Kidney tubule cell (primary cell): ENCODE measurements at places on chromosomes 1 and 21.

- peak; percentile 90 for DNase-seq
These were observed 228.8 kb downstream of the COL11A1 start for GRCh38 chr1:102879439-102879993.

- DNase-seq, result no peak
These were observed 1.3 kb downstream of the GPR3 start for GRCh38 chr1:27393641-27394281.

DNA sequence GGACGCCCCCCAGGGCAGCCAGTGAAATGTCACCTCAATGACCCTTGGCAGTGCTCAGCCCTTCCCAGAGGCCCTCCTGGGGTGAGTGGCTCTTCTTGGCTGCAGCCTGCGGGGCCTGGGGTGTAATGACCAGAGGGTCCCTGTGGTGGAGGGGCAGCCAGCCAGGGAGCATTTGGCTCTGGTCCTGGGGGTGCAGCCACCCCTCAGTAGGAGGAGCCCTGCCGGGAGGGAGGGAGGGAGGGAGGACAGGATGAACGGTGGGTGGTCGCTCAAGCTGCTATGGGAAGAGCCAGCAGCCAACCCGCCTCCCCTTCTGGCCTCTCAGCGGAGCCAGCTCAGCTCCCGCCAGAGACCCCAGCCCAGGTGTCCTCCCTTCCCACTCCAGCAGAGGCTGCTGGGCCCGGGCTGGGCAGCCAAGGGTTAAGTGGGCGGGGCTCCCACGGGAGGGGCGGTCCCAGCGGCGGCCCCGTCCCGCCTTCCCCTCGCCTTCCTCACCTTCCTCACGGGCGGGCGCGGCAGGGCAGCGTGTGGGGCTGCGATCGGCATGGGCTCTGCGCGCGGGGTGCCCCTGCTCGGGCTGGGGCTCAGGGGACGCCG is 9.0 kb upstream of the PLCH2 start:
- no peak for DNase-seq

DNA sequence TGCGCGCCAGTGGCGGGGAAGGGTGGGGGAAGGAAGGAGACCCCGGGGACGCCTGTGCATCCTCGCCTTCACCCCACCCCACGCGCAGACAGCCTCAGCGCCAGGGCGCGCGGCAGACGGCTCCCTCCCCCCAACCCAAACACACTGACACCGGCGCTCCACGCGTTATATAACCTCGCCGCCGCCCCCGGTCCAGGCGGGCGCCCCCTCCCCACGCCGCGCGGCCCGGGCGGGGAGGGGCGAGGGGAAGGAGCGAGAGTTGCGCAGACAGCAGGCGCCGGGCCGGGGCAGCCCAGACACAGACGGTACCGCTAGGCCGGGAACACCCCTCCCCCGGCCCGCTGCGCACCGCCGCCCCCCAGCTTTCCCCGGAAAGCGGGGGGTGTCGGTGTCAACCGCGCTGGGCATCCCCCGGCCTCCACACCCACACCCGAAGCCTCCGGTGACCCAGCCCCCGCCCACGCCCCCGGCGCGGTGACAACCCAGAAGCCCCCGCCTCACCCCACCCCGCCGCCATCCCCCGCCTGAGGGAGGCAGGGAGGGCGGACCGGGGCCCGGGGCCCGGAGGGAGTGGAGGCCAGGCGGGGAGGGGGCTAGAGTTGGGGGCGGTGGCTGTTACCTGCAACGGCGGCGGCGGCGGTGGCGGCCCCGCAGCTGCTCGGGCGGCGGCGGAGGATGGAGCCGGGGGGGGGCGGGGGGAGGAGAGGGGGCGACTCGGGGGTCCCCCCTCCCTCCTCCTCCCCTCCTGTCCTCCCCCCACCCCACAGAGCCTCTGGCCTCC is 432 bp downstream of the AKT3 start:
- no peak for DNase-seq

- DNase-seq, result no peak
These were observed 884.4 kb downstream of the KCNT2 start for GRCh38 chr1:195723796-195724194.

- DNase-seq, result no peak
These were observed 36.7 kb upstream of the ACTRT2 start for GRCh38 chr1:2984399-2985061.

DNA sequence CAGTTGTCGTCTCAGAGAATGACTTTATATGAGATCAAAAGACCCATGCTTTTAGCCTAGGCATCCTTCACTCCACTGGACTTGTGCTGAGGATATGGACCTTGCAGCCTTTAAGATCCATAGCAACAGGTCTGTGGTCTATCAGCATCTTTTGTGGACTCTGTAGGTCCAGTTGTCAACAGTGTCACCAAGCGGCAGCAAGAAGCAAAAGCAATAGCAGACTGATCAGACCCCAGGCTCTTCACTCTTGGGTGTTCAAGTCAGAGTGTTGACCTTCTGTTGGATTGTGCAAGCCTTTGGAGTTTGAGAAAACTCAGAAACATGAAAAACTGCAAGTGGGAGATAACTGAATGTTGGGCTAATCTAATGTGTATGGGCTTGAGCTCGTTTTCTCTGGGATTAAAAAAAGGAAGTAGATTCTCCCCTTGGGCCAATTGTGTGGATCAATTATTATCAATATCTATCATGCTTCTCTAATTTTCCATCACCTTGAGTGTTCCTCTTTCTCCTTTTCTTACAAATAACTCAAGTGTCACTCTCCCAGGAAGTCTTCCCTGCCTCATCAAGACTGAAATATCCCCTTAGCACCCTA is 144.2 kb downstream of the LYPLAL1 start:
- DNase-seq, result no peak

GRCh38 chr1:67144696-67145095 is 9.9 kb upstream of the C1orf141 start:
- no peak for DNase-seq

DNA sequence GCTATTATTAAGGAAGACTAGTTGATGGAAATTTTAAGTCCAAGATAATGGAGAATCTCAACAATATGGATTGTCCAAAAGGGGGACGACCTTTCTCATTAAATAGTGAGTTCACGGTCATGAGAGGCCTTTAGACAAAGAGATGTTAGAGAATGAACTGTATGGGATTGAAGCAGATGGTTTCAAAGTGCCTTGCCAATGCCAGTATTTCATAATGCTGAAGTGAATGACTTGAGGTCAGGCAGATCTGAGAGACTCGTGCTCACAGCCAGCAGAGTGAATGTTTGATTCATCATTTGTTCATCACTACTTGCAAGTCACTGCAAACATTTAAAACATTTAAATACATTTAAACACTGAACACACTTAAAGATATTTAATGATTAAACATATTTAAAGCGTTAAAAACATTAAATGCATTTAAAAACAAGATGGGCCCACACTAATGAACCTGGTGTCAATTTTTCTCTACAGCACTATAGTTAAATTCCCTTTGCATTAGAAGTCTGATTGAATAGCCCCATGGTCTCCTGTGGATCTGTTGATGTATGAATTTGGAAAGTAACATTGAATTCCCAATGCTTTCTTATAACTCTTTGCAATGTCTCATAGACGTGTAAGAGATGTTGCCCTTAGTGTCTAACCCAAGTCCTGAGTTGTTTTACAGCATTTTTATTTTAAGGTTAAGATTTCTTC is 80.7 kb downstream of the TGFB2 start:
- peak; percentile 57 for DNase-seq

GRCh38 chr1:77271852-77272580 is 9.8 kb upstream of the AK5 start:
- DNase-seq, result peak; percentile 73

- DNase-seq, result peak; percentile 85
These were observed 31.7 kb downstream of the IFNGR2 start for GRCh38 chr21:33434770-33435360.

GRCh38 chr1:94438692-94439276 is 20.6 kb downstream of the ABCD3 start:
- DNase-seq, result no peak

- DNase-seq, result no peak
These were observed 228.4 kb downstream of the PTGER3 start for GRCh38 chr1:70819231-70819630.

- no peak for DNase-seq
These were observed 33.5 kb downstream of the XKR8 start for GRCh38 chr1:27993241-27993640.

GRCh38 chr1:29669912-29670311 is 433.6 kb downstream of the PTPRU start:
- DNase-seq, result no peak

- peak; percentile 60 for DNase-seq
These were observed 71.0 kb upstream of the CSF3R start for GRCh38 chr1:36553591-36554322.

DNA sequence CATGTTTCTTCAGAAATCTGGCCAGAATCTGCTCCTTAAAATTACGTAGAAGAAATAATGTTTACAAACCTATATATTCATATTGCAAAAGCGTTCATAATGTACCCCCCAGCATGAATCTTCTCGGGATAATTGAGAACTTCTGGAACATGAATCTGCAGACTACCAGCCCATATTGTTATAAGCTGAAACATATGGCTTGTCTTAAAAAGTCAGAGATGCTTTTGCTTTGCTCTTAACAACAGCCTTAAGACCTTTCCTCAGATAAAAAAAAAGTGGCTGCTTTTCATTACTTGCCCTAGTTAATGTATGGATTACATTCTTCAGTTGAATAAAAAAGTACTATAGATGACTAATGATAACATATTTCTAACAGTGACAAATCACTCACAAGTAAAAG is 15.0 kb upstream of the ZZZ3 start:
- DNase-seq, result no peak

DNA sequence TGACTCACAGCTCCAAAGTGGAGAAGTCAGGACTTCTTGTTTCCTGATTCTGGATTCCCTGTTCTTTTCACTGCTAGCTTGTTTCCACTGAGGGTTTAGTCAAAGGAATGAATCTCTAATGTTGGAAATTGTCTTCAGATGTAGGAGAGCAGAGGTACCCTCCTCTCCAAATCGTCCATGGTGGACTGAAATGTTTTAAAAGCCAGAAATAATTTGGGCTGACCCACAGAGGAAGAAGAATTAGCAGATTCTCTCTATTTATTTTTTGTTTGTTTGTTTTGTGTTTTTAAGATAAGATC is 30.4 kb downstream of the GPA33 start:
- no peak for DNase-seq

GRCh38 chr1:195594773-195595172 is 1013.5 kb downstream of the KCNT2 start:
- DNase-seq, result no peak

DNA sequence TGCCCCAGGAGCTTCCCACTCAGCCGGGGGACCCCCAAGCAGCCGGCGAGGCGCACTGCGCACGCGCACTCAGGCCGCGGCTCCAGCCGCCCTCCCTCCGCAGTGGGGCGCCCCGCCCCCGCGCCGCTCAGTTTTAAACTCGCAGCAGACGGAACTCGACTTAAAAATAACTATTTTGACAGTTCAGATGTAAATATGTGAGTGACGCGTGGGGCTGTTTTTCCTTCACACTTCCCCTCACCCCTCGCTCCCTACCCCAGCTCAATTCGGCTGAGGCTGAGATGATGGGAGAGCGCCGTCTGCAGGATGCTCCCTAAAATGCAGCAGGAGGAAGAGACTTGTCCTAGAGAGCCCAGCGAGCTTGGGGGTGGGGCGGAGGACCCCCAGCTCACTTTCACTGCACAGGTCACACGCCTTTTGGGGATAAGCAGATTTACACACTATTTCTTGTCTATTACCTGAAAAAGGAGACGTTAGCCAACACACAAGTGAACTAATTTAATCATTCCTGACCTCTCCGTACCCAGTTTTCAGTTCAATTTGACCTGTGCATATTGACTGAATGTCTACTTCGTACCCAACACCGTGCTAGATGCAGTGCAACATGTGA is 8.9 kb upstream of the LEMD1 start:
- peak; percentile 41 for DNase-seq

DNA sequence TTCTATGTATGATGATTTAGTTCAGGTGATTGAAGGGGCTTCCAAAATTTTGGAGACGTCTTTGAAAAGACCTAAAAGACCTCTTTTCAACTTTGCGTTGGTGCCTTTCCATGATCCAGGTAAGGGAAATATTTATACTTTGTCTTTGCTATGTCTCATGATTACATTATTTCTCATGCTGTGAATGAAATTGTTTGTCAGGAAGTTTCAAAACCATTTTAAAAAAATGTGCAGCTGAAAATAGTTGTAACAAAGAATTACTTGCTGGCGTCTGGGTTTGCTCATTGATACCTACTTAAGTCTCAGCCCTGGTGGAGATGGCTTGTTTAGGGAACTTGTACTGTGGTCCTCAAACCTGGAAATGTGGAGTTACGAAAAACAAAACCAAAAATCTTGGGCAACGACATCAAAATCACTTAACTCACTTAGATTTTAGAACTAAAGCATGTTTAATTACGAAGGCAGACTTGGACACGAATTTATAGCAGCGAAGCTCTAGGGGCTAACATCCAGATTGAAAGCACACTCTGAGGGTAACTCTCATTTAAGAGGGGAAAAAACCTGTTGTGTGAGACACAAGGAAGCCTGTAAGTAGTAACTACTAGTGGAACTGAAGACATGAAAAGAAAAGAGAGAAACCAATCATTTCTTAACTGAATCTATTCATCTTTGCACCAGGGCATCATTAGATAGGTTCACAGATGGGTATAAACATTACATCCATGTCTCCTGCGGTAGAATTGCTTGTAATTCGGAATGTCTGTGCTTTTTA is 924 bp downstream of the HMCN1 start:
- no peak for DNase-seq

DNA sequence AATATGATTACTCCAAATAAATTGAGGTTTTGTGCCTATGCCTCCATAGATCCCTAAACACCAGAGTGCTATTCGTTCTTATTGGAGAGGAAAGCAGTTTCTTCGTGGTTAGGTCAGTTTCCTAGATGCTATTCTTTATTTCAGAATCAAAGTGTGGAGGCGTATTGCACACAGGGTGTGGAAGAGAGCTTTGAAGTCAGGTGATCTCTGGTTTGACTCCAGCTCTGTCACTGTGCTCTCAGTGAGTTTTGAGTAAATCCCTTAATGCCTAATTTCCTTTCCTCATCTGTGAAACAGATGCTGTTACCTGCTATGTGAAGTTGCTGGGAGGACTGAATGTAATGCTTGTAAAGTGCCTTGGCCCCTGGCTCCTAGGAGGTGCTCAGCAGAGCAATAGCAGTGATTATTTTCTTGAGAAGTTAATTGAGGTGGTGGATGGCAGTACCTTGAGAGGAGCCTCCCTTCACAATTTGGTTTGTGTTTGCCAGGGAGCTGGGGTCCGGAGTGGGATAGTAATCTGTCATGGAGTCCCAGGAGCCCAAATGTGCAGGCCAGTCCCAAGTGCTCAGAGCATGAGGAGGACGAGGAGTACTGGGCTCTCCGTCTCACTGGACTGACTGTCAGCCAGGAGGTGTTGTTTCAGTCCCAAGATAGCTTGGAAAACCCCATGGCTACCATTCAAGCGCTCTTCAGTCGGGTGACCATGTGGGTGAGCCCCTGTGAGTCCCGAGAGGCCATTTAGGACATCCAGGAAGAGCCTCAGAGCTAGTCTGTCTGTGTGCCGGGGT is 14.9 kb downstream of the NTPCR start:
- no peak for DNase-seq

DNA sequence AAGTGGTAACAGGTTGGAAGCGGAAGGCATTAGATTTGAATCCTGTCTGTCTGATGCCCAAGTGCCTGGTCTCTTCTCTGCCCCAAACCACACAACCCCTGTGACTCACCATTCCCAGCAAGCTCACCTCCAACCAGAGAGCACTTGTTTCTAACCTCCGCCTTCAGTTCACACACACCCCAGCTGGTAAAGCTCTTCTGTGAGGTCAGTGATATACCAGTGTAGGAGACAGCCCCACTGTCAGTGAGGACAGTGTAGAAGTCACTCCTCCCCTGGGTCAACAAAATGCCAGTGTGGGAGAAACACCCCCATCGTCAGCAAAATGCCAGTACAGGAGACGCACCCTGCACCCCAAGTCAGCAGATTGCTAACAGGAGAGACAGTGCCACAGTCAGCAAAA is 2.6 kb downstream of the RIMS3 start:
- peak; percentile 60 for DNase-seq
